ENCODE measurements at places on chromosomes 13 and 19.
A peak's percentile ranks its signal among the peaks of the same experiment; 100 is the strongest.

DNA sequence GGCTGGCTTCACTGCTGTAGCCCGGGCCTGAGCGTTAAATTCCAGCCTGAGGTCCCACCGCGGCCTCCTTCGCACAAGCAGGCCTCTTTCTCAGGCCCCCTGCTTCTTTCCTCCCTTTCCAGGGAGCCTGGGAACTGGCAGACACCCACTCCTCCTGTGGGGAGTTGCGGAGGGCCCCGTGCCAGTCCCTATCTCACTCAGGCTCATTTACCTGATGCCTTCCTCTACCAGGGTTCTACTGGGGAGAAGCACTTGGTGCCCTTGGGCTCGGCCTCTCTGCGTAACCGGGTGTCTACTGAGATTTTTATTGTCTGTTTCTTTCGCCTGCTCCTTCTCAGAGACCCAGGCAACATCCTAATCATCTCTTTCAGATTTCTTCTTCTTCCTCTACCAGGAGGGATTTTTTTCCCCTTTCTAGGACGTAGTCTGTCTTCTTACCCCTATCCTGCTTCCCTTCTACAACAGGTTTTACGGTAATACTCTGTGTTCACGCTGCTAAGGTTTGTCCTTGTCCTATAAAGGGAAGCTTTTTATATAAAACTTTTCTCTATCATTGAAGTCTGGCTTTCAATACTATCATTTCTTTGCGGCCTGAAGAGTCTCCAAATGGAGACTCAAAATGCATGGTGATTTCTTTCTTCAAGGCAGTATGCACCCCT, 135.4 kb upstream of the GPR12 start:
- no peak for DNase-seq

- no peak for DNase-seq
Observed at GRCh38 chr13:43397111-43397510, 373.7 kb downstream of the DNAJC15 start.

DNA sequence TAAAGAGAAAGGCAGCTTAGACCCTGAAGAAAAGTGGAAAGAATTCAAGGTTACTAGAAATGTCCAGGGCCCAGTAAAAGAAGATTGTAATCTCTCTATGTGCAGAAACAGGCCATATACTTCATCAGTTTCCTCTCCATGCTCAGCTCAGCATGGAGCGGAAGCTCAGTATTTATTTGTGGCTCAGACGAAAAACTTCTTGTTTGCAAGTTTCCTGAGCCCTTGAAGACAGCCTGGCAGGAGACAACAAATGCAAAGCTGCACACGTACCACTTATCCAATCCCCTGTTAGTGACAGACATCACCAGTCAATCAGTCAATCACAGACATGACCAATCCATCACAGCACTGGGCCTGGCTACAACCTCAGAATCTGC, 8.1 kb upstream of the KLF2 start:
- DNase-seq: no peak

DNA sequence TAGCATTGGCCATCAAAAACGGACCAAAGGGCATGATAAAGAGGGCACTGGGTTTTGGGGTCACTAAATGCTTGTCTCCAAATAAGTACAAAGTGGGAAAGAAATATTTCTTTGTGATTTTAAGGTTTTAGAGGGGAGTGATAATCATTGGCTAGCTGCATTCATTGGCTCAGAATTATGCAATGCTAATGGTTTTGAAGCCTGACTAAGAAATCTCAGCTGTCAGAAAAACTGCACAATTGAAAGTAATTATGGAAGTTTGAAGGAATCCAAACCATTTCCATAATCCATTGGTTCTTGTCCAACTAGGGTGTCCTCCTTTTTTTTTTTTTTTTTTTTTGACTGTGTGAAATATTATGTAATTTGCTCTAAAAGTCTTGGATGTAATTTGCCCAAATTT, 88.2 kb upstream of the ARGLU1 start:
- DNase-seq: no peak

- no peak for DNase-seq
Observed at GRCh38 chr19:46859637-46860124, 1.1 kb upstream of the ARHGAP35 start.

- no peak for DNase-seq
Observed at GRCh38 chr19:41569481-41570150, 6.3 kb upstream of the CEACAM21 start.

GRCh38 chr19:31943191-31943661, 402.2 kb upstream of the ZNF507 start:
- DNase-seq: no peak

DNA sequence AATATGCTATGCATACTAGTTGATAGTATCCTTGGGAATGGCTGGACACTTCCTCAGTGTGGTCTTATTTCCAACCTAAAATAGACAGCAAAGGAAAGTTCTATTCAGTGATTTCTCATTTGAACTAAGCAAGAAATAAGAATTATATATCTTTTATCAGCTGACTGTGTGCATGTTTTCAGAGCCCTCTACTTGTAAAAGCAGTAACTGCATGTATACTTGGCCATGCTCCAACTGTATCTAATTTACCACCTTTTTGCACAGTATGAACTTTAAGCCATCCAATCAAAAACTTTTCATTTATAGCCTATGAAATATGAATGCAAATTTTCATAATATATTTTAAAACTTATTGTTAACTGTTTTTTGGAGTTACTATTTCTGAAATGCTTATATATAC, 136.4 kb upstream of the PCDH9 start:
- no peak for DNase-seq

DNA sequence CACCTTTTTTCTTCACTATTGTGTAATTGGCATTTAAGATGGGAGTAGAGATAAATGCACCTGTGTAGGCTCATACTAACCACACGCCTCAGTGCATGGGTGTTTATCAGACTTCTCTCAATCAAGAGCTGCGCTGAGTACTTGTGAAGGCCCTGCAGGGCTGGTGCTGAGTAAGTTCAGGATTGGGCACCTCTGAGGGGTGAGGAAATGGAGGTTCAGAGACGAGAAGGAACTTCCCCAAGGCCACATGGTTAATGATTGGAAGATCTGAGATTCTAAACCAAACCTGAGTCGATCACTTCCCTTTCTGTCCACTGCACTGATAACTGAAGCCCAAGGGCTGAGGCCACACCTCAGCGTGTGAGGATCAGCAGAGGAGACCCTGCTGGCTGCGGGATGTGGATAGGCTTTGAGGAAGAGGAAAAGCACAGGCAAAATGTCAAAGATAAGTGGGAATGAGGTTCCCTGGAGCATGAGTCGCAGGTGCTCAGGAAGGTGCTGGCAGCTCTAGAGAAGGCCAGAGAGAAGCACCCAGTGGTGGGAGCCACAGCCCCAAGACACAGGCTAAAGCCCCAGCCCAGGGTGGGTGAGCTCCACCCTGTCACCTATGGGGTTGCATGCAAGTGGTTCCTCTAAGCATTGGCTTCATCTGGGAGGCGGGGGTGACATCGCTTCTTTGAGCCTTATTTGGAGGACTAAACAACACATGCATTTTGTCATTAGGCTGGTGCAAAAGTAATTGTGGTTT, 32.3 kb upstream of the GJB6 start:
- no peak for DNase-seq

DNA sequence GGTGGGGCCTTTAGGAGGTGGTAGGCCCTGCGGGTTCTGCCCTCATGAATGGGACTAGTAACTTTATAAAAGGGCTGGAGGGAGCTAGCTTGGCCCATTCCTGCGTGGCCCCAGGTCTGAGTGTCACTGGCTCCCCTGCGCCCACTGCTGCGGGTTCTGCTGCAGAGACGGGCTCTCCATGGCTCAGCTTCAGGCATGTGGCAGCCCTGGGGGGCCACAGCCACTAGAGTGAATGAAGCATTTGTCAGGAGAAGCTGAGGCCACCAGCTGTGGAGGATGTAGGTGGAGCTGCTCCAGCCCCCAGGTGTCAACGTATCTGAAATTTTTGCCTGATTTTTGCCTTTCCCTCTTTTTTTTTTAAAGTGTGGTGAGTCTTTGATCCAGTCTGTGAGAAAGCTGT, 119.1 kb downstream of the SOX1 start:
- DNase-seq: no peak

DNA sequence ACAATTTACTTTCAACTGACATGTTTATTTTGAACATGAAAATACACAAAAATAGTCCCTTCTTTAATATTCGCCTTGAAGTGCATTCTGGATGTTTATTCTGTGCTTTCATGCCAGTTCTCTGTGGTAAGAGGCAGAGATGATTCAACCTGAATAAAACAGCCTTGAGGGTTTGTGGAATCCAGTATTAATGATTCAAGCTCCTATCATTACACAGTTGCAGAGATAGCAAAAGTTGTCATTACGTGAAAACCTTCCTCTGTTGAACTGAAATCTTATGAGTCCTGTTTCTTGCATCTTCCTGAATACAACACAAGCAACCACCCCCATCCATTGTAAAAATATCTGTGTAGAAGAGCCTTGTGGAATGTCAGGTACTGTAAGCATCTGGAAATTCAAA, 142.3 kb upstream of the HTR2A start:
- DNase-seq: no peak

GRCh38 chr13:51495316-51495715, 42.5 kb upstream of the INTS6 start:
- DNase-seq: no peak

DNA sequence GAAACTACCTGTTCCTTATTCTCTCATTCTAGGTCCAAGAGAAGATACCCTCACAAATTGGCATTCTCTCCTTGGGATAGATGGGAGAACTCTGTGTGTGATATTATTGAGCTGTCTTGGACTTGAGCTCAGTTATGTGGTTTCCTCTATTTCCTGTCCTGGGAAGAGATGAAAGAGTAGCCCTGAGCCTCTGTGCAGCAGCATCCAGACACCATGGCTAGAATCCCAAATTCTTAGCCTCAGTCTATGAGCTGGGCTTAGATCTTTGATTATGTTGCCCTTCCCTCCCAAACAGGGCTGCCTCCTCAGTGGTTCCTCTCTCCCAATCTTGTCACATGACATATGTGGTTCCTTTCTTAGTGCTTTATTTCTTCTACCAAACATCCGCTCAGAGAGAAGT, 290.7 kb downstream of the SPRY2 start:
- no peak for DNase-seq

DNA sequence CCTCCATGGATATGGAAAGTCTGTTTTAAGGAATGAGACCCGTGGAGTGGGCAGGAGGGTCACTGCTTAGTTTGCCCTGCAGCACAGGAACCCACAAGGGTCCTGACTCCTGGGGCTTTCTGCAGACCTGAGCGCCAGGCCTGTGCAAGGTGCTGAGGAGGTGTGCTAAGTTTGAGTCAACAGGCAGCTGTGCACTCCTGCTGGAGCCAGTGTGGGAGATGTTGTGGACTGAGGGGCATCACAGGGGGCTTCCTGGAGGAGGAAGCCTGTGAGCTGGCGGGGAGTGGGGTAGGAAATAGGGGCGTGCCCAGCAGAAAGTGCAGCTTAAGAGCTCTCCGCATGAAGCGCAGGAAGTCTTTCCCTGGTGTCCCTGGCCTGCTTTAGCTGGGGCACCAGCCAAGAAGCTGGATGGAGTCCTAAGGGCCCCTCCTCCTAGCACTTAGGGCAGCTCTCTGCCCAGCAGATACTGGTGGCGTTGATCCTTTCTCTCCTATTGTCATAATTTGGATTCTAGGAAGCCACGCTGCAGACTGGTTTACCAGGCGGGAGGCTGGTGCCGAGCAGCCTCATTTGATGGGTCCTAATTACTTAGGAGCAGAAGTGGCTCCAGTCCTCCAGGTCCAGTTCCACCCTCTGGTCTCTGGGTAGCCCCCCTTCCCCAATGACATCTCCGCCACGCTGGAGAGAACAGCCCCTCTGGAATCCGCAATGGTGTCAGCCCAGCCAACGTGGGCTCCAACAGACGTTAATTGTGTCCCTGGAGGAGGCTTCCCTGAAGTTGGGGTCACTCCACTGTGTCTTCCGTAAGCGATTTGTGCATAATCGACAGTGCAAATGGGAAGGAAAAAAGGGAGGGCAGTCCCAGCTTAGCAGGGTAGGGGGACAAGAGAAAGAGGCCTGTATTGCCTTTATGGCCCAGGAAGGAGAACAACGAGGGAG, 309.2 kb downstream of the ZNF536 start:
- no peak for DNase-seq

- no peak for DNase-seq
Observed at GRCh38 chr13:33307843-33308242, 22.3 kb upstream of the STARD13 start.

GRCh38 chr19:3665681-3666544, 34.4 kb downstream of the PIP5K1C start:
- DNase-seq: peak; percentile 51

GRCh38 chr13:106593132-106593531, 25.2 kb upstream of the ARGLU1 start:
- DNase-seq: no peak

GRCh38 chr19:39946532-39946931, 12.1 kb upstream of the FCGBP start:
- no peak for DNase-seq

- no peak for DNase-seq
Observed at GRCh38 chr19:29831041-29831548, 19.3 kb downstream of the CCNE1 start.

- DNase-seq: no peak
Observed at GRCh38 chr19:55014714-55015113, 23.4 kb downstream of the GP6 start.

DNA sequence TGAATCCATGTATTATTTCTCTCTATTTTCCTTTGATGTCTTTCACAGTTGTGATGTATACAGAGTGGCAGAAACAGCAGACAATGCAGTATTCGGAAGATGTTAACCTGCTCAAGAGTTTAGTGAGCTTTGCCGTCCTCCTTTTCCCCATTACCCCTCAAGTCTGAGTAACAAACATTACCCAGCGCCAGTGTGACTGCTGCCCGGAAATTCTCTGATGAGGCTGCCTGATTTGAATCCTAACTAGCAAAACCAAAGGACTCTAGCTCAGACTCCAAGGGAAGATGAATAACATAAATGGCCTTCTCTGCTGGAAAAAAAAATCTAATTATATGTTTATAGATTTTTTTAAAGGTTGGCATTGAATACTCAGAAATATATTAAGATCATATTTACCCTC, 247.3 kb upstream of the SOX21 start:
- DNase-seq: no peak

DNA sequence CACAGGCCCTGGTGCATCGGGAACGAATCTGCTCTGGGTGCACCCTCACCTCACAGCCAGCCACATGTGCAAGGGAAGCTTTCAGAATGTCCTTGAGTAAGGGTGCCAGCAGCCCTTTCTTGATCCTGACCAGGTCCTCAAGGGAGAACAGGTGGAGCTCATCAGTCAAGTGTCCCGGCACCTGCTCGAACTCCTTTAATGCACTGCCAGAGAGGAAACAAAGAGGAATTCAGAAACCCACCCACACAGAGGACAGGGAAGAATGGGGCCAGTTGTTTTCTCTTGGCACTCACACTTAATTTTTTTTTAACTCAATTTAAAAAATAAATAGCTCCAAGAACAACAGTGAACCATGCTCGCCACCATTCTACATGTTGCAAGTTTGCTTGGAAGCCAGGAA, 41.7 kb downstream of the RUBCNL start:
- no peak for DNase-seq

DNA sequence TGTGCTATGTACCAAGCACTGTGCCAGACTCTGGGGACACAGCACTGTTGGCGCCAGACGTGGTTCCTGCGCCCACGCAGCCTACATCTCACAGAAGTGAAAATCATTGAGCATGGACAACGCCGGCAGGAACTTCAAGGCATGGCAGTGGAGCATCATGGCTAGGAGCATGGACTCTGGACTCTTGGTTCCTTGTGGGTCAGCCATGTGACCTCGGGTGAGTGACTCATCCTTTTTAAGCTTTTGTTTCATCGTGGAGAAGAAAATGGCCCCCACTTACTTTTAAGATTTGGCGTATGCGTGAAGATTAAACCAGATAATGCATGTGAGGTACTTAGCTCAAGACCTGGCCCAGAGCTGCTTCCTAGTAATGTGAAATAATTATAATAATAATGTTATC, 988.5 kb downstream of the UQCRFS1 start:
- DNase-seq: no peak
